ENCODE measurements at places on chromosomes 4 and X.
A peak's percentile ranks its signal among the peaks of the same experiment; 100 is the strongest.

DNA sequence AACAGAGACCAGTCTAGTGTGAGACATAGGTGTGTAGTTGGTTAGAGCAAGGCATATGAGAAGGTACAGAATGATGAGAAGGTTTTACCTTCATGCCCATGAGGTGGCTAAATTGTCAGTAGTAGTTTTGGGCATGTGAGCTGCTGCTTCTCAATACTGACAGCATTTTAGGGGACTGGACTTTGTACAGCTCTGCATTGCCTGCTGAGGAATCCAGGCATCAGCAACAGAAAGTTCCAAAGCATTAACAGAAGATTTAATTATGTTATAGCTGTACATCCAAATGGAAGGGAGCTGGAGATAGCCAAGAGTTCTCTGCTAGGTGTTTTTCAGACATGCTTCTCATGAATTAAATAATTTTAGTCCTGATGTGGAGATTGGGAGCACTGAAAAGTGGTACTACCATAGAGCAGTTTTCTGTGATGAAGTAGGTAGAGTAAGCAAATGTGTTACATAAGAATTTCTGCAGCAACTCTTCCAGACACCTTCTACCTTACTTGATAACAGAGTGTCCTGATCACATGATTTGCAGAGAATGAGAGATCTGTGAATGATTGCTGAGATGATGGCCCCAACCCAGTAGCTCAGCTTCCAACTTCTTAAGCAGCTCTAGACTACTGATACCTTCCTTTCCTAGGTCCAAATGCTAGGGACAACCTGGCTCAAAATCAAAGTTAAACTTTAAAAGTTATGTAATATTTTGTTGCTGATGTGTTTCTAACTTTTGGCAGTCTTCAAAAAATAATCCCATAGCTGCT is 30.4 kb downstream of the FNIP2 start:
- no peak for DNase-seq

- DNase-seq: no peak
Measured at GRCh38 chr4:95048296-95048695, 290.5 kb downstream of the BMPR1B start.

DNA sequence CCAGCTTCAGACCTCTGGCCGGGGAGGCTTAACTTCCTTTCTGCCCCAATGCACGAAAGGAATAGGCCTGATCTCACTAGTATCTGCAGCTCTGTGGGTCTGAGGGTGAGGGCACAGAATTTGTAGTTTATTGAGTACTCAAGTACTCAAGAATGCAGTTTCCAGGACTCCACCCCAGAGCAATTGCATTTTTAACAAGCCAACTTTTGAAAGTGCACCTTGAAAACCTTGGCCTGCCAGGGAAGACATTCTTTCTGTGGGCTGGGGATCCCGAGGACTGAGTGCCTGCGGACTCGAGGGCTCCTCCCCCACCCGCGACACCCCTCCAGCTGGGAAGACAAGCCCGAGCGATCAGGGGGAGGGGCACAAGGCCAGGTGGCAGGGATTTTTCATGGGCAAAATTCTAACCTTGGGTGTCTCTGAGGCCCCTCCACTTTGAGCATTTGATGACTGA is 22.4 kb downstream of the RS1 start:
- no peak for DNase-seq

- DNase-seq: no peak
Measured at GRCh38 chrX:137425986-137426385, 139.9 kb upstream of the ZIC3 start.

DNA sequence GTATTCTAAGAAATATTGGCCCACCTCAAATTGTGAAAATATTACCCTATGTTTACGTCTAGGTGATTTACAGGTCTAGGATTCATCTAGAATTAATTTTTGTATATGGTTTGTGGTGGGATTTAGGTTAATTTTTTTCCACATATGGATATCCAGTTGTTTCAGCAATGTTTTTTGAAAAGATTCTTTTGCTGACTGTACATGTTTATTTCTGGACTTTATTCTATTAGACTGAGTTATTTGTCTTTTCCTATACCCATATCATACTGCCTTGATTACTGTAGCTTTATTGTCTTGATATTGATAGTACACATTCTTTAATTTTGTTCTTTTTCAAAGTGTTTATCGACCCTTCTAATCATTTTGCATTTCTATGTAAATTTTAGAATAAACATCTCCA is 83.5 kb downstream of the PRKG2 start:
- no peak for DNase-seq

- DNase-seq: no peak
Measured at GRCh38 chrX:646796-647195, 16.2 kb downstream of the SHOX start.

DNA sequence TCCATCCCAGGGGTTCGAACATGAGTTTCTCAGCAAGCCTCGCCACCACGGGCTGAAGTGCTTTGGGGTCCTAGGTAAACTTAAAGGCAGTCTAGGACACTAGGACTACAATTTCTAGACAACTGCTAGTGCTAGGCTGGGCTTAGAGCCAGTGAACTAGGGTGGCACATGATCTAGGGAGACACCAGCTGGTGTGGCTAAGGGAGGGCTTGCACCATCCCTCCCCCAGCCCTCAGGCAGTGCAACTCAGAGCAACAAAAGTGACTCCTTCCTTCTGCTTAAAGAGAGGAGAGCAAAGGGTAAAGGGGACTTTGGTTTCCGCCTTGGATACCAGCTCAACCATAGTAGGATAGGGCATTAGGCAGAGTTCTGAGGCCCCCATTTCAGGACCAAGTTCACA is 162.5 kb upstream of the AFF2 start:
- DNase-seq: no peak

GRCh38 chr4:120801137-120801758 is 121.3 kb downstream of the PRDM5 start:
- DNase-seq: no peak

DNA sequence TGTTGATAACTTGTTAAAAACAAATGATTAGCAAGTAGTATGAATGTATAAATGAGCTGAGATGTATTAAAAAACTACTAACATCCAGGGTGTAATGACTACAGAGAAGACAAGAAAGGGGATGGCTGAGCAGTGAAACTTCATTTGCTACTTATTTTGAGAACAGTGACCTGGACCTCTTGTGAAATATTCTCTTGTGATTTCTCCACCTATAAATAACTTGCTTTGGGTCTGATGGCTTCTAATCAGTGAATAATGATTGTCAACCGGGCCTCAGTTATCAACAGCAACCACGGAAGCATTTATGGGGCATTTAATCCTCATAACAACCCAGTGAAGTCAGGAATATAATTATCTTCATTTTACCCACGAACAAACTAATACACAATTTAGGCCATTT is 154.2 kb upstream of the HAND2 start:
- no peak for DNase-seq

- no peak for DNase-seq
Measured at GRCh38 chrX:103879339-103879738, 47.3 kb upstream of the RAB9B start.

- no peak for DNase-seq
Measured at GRCh38 chr4:142909908-142910307, 63.8 kb upstream of the INPP4B start.

GRCh38 chrX:103791228-103791627 is 14.6 kb downstream of the PLP1 start:
- DNase-seq: no peak

DNA sequence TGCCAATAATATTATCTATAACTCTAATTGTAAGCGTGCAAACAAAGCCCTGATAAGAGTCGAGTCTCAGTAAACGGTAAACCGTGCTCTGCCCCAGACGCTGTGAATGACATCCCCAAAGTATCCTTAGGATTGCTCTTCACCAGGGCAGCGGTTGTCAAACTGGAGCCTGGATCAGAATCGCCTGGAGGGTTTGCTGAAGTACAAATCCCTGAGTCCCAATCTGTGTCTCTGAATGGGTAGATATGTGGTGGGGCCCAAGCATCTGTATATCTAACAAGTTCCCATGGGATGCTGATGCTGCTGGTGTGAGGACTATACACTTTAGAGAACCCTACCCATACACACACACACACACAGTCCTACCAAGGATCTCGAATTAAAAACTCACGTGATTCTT is 813 bp upstream of the APBB2 start:
- no peak for DNase-seq

DNA sequence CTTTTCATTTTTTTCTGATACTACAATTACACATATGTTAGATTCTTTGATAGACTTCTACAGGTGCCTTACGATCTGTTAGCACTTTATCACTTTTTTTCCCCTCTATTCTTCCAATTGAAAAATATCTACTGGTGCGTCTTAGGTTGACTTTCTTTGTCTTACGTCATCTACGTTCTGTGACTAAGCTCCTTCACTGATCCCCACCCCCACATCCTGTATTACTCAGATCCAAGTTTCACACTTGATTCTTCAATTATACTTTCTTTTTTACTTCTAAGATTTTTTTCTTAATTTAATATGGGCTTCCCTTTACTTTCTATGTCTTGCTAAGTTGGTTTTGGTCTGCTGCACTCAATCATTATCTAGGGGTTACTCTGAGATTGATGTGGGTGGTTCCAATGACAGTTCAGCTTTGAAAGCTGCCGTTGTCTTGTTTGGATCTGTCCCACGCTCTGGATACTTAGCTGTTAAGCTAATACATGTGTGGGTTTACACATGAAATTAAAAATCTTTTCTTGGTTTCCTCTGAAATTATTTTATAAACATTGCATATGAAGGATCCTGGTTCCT is 1321.1 kb downstream of the RAPGEF2 start:
- DNase-seq: no peak

GRCh38 chr4:123505095-123506010 is 108.8 kb downstream of the SPRY1 start:
- no peak for DNase-seq

- DNase-seq: no peak
Measured at GRCh38 chr4:21652508-21653231, 295.9 kb downstream of the KCNIP4 start.

DNA sequence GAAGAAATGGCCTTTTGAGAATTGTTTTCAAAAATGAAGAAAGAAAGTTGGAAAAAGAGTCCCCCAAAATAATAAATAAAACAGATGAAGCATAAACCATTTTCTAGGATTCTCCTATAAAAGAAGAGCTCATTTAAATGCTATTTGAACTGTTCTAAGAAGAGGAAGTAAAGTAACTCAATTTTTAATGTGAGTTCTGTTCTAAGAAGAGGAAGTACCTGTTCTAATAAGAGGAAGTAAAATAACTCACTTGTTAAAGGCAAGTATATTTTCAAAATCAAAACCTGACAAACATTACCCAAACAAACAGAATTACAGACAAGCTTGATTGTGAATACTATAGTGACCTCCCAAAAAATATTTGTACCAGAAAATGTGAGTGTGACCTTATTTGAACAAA is 1326.3 kb downstream of the C4orf33 start:
- DNase-seq: no peak

DNA sequence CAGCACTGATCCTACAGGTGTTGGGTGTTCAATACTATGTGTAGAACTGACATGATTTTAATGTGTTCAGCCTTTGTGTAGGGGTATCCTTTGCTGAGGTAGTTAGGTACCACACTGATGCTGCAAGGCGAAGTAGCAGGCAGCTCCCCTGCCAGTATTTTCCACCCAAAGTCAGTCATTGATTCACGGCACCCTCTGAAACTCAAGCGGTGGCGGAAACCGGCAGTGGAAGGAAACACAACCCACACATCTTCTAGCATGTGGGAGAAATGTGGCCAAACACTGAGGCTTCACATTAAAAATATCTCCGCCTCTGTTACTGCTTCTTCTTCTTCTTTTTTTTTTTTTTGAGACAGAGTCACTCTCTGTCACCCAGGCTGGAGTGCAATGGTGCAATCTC is 126.3 kb downstream of the AASDH start:
- DNase-seq: peak; percentile 20

- DNase-seq: no peak
Measured at GRCh38 chr4:82213485-82214417, 160.0 kb downstream of the HNRNPD start.
